ENCODE measurements at places on chromosomes 5 and 9. TPM values are rescaled to one million over a fixed set of nuclear protein-coding genes. Genes with fewer than 3 reads are reported as not detected.

DNA sequence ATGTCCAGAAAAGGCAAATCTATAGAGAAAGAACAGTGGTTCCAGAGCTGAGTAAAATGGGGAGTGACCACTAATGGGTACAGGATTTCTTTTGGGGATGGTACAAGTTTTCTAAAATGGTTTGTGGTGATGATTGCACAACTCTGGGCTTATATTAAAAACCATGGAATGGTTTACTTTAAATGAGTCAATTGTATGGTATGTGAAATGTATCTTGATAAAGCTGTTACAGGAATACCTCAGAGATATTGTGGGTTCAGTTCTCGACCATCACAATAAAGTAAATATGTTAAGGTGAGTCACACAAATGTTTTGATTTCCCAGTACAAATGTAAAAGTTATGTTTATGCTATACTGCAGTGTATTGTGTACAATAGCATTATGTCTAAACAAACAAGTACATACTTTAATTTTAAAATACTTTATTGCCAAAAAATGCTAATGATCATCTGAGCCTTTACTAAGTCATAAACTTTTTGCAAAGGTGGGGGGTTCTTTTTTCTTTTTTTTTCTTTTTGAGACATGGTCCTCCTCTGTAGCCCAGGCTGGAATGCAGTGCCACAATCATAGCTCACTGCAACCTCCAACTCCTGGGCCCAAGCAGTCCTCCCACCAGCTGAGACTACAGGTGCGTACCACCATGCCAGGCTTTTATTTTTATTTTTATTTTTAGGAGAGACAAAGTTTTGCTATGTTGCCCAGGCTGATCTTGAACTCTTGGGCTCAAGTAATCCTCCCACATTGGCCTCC lies 65.9 kb downstream of the SHOC1 start:
- DNase-seq, result no peak

DNA sequence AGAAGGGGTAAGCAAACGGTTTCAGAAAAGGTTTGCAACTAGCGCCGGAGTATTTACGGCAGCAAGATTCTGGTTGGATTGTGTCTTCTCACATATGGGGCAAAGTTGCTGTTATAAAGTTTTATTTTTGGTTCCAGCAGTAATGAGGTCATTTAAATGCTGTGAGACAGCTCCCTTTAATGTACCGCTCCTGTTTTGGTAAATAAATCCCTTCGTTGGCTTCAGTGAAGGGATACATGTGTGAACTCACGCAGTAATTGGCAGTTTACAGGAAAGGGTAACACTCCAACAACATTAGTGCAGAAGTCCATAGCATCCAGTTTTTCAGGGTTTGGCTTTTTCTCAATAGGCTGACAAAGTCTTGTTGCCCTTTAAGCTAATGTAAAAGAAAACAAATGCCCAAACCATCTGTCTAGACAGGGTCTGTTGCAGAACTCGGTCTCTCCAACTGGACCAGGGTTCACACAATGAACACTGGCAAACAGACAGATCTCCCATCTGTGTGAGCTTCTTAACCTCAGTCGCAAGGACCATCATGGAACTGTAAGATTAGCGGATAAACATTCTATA lies 184.0 kb downstream of the GOLPH3 start:
- no peak for DNase-seq

GRCh38 chr5:66520854-66521253 lies 75.3 kb upstream of the MAST4 start:
- DNase-seq, result no peak

DNA sequence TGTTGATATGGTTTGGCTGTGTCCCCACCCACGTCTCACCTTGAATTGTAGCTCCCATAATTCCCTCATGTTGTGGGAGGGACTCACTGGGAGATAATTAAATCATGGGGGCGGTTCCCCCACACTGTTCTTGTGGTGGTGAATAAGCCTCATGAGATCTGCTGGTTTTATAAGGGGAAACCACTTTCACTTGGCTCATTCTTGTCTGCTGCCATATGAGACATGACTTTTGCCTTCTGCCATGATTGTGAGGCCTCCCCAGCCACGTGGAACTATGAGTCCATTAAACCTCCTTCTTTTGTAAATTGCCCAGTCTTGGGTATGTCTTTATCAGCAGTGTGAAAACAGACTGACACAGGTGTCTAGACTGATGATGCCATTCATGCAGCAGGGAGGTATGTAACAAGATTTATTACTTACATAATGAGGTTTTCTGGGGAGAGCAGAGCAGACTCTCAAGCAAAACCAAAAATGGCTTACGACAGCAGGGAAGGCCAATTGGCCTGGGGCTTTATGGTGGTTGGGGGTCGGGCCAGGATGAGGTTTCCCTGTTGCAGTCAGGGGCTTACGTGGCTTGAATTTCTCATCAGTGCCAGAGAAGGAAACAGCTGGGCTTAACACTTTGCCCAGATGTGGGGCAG lies 9.5 kb upstream of the COMMD10 start:
- no peak for DNase-seq

- DNase-seq, result no peak
These were observed 48.1 kb downstream of the EPB41L4B start for GRCh38 chr9:109272745-109273144.

GRCh38 chr5:59439303-59439702 lies 454.2 kb downstream of the PDE4D start:
- DNase-seq, result no peak

GRCh38 chr5:136034492-136034891 lies 5.7 kb downstream of the TGFBI start:
- DNase-seq, result no peak

CSF2 gene
- not detected for total RNA-seq

PPIC gene
- 18.6 TPM for total RNA-seq

GRCh38 chr9:124739360-124739759 lies 31.8 kb downstream of the NR6A1 start:
- no peak for DNase-seq

- DNase-seq, result no peak
These were observed 8.3 kb downstream of the AQP3 start for GRCh38 chr9:33438926-33439680.

TAF7 gene
- 20.6 TPM for total RNA-seq

DNA sequence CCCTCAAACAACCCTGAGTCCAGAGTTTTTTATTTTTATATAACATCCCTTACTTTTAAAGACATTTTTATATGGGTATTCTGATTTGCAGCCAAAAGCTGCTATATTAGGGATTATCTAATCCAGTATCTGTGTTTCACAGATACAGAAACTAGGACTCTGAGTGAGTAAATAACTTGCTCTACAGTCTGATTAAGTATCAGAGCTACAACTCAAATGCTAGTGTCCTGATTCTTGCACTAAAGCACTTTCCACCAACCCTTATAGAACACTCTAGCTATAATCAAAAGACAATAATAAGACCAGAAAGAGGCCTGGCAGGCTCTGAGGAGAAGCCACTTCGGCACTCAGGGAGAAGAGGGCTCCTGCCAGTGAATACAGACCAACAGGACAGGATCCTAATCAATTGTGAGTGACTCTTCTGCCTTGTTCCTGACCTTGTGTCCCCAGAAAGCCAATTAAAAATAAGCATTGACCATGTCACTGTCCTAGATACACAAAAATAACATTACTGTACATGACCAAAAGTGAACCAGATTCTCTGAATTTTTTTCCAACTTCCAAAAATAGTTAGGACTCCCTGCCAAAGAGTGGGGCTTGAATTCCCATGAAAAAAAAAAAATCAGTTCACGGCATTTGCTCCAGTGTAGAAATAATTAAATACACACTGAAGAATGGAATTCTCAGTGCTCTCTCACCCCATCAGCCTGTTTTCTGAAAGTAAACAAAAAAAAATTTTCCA lies 63.6 kb upstream of the MAP3K1 start:
- DNase-seq, result no peak

- peak; percentile 74 for DNase-seq
These were observed 354.6 kb downstream of the ARRDC3 start for GRCh38 chr5:91028499-91028956.

PCDHGC4 gene
- total RNA-seq, result 0.65 TPM

Data from left lobe of liver (tissue), 2 donors.